A172 (cell line): ENCODE measurements at places on chromosomes 6 and 20.

DNA sequence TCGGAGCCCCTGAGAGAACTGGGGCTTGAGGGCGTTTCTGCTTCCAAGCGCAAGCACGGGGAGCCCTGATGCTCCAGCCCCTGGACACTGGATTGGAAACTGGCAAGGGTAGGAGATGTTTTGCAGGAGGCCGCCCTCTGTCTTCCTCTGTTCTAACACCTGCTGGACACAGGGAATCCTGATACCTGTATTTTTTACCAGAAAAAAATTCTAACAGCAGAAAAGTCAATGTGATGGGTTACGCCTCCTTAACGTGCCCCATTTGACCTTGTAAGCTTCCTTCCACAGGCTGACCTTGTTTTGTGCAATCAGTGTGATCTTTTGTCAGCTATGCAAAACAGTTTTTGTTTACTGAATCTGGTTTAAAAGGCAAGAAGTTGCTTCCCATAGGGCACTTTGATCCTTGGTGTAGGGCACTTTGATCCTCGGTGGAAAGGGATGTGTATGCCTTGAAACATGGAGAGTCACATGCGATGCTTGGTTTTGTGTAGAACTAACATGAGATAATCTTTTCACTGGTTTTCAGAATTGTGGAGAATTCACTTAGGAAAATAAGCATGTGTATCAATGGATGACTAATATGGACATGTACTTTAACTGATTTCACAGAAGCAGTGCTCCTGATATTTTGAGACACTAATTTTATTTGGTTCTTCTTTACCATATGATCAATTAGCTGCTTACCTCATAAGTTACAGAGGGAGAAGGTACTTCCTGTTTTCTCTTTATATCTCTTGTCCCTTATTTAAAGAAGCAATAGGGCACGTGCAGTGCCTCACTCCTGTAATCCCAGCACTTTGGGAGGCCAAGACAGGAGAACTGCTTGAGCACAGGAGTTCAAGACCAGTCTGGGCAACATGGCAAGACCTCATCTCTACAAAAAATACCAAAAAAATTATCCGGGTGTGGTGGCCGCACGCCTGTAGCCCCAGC lies 59.9 kb upstream of the MAP3K4 start:
- DNase-seq: no peak

DNA sequence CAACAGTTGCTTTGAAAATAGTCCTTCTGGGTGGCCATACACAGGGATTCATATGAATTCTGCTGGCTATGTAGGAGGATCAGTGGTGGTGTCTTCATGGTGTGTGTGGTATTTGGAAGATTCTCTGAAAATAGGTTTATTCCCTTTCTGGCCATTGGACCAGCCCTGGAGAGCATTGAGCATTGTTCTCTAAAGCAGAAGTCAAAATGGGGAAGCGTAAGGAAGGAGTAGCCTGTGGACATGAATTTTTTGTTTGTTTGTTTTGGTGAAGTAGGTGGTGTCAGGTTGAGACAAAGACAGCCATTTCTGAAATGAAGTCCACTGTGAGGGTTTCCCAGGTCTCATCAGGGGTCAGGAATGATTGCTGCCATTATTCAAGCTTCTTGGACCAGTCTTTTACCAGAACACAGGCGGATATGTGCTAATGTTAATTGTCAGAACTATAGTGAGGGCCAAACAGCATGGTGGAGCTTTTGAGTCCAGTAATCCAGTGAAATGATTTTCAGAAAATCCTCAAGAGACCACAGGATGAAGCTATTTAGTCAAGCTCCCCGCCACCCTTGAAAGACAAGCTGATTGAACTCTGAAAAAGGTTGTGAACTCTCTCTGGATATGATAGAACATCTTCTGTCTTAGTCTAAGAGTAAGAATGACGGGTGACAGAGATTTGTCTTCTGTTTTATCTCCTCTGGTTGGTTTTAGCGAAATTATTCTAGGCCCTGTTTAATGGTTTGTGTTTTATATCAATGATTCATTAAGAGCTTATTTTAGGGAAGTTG lies 60.0 kb downstream of the DNAH8 start:
- no peak for DNase-seq

- peak; percentile 4 for DNase-seq
These were observed 962.9 kb upstream of the SLC35B3 start for GRCh38 chr6:9398071-9398766.

GRCh38 chr20:32248043-32248442 lies 29.4 kb upstream of the KIF3B start:
- DNase-seq: no peak
